ENCODE measurements at places on chromosomes 3 and 15. TPM values are rescaled to one million over a fixed set of nuclear protein-coding genes. Genes with fewer than 3 reads are reported as not detected.

Gene GRM2
- 2.0 TPM for total RNA-seq

Gene LARP6
- 0.74 TPM for total RNA-seq

Gene ASB14
- total RNA-seq: not detected

Gene SLC12A1
- total RNA-seq: not detected

Gene ROBO2
- total RNA-seq: not detected

Gene ACAD9
- 21.9 TPM for total RNA-seq

Gene KCNH8
- total RNA-seq: 0.05 TPM

Gene DUOXA2
- total RNA-seq: not detected

Gene SLC9C1
- not detected for total RNA-seq

Gene STAB1
- total RNA-seq: 0.12 TPM

Gene SPATA12
- not detected for total RNA-seq

Gene FBXW12
- total RNA-seq: not detected

Gene DTX3L
- total RNA-seq: 43.9 TPM

Gene COL7A1
- total RNA-seq: 5.3 TPM

Gene AP3B2
- 7.5 TPM for total RNA-seq

Gene SPINT1
- total RNA-seq: 17.3 TPM

Gene LYSMD2
- 23.1 TPM for total RNA-seq

Gene MYZAP
- total RNA-seq: 0.24 TPM

Gene BUB1B
- total RNA-seq: 86.5 TPM

Gene GYG1
- 21.7 TPM for total RNA-seq

Gene ARGFX
- total RNA-seq: not detected

Gene CCDC9B
- 1.6 TPM for total RNA-seq

Gene TRPM1
- not detected for total RNA-seq

Gene RNF111
- 27.9 TPM for total RNA-seq

Gene CD200R1
- 2.2 TPM for total RNA-seq

Gene AP4E1
- 13.3 TPM for total RNA-seq

Gene SYNM
- 2.8 TPM for total RNA-seq
